ENCODE measurements at places on chromosomes 12 and 14.

DNA sequence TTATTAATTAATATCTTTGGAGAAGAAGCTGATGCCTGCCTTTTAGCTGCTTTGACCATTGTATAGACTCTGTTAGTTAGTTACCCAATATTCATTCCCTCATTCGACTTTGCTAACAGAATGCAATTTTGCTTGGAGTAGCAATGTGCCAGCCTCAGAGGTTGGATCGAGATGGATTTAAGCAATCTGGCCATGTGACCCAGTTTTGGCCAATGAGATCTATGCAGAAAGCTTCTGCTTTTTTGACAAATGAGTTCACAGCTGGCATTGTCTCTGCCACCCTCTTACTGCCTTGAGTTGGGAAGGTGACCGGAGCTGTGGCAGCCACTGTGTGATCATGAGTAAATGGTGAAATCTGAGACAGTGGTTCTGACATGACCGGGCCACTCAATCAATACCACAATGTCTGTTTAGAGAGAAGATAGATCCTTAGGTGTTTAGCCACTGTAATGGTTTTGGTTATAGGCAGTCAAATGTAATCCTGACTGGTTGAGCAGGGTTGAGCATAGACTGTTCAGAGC, 74.9 kb upstream of the MED13L start:
- DNase-seq: no peak

DNA sequence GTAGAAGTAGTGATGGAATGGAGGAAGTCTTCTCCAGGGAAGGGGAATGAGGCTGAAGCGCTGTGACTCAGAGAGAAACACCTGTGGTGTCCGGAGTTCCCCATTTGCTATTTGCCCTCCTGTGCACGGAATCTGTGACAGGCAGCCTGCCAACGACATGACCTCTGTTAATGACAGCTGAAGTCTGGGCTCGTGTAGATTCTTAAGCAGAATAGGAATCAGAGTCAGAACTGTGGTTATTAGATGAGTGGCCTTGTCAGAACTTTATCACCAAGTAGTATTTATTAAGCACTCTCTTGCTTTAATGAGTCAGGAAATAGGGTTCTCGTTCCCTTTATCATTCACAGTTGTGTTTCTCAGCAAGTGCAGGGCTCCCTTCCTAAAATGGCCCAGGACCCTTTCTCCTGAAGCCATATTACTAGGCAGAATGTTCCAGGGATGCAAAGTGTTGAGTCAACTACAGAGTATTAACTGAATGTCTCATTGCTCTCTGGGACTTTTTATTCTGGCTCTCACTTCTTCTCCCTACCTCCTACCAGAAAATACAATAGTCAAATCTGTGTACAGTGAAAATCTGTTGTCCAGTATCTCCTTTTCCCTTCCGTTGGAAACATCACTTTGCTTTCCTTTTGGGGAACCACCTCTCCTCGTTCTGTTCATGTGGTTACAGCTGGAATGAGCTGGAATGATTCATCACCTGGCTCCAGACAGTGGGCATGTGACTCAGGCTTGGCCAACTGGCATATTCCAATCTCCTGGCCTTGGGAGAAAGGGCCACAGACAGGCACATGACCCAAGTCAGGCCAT, 77.8 kb upstream of the MAX start:
- peak; percentile 9 for DNase-seq

DNA sequence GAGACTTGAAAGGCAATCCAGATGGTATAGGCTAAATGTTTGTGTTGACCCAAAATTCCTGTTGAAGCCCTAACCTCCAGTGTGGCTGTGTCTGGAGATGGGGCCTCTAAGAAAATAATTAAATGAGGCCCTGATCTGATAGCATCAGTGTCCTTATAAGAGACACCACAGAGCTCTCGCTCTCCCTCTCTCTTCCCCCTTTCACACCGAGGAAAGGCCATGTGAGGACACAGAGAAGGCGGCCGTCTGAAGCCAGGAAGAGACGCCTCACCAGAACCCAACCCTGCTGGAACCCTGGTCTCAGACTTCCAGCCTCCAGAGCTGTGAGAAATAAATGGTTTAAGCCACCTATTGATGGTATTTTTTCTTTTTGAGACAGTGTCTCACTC, 87.5 kb downstream of the SCARB1 start:
- no peak for DNase-seq

DNA sequence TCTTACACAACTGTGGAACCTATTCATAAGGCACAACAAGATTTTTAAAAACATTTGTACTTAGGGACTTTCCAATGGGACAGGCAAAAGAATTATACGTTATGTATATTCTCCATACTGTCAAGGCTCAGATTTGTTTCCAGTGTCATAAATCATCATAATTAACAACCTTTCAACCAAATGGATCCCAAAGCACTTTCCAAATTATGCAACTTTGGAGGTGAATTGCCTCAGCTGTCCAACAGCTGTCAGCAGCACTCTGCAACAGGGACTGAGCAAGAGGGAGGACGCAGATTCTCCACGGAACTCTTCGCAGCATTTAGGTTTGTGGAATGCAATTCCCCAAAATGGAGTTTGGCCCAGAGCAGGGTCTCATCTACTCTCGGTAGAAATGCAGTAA, 186.6 kb downstream of the PAX9 start:
- DNase-seq: no peak

DNA sequence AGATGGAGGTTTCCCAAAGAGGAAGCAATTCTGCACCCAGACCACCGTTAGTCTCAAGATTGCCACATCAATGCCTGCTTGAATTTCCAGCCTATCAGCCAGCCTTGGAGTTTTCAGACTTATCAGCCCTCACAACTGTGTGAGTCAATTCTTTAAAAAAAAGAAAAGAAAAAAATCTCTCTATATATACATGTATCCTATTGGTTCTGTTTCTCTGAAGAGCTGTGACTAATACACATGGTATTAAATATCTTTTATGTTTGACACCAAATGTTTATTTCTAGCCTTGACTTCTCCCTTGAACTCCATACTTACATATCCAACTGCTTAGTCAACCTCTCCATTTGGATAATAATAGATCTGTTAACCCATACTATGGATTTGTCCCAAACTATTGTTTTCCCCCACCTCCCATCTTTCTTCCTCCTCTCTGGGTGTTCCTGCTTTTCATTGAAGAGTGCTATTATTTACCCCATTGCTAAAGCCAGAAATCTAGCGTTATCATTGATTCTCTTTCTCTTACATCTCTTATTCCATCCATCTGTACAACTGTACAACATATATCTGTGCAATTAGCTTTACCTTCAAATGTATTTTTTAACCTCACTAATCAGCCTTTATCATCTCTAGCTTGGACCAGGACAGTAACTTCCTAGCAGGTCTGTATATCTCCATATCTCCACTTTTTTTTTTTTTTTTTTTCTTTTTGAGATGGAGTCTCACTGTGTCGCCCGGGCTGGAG, 22.7 kb upstream of the EID3 start:
- DNase-seq: no peak

- no peak for DNase-seq
Observed at GRCh38 chr12:66149702-66150398, 19.3 kb upstream of the LLPH start.

GRCh38 chr14:64807551-64807950, 72.2 kb downstream of the SPTB start:
- DNase-seq: no peak

- no peak for DNase-seq
Observed at GRCh38 chr12:1505576-1505975, 88.8 kb downstream of the FBXL14 start.

All from CD4-positive, alpha-beta T cell treated with Interleukin-6 at 100 ng/mL for 8 hours (primary cell).